GM06990 (cell line): ENCODE measurements at places on chromosomes 7 and 10.

DNA sequence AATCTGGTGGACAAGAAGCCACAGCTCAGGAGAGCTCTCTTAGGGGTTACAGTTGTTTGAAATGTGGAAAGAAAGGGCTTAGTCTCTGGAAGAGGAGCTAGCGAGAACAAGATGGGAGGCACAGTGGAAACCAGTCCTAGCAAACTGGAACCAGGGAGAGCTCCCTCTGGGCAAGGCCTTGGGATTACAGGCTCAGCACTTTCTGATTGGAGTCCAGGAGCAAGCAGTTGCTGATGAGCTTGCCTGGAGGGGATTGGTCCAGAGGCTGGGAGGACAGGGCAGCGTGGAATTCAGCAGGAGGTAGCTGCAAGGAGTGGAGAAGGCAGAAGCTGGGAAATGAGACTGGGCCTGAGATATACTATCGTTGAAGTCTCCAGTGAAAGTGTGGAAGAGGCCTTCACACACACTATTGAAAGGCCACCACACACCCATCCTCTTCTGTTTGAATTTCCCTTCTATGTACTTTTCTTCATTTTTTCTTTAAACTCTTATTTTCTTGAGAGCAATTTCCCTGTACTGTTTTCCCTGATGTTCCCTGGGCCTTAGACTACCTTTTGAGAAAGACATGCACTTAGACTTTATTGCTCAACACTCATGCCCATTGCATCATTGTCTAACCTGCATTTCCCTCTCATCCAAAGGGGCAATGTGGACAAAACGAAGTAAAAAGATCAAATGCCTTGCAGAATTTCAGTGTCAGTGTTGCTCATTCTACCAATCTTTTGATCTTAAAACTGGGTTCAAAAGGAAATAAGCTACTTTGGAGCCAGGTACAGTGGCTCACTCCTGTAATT lies 57.8 kb upstream of the LANCL2 start:
- no peak for DNase-seq

GRCh38 chr10:116044801-116045248 lies 228.2 kb downstream of the GFRA1 start:
- DNase-seq, result no peak

- DNase-seq, result no peak
Measured at GRCh38 chr10:127734753-127735152, 2.2 kb upstream of the FOXI2 start.

GRCh38 chr7:81280531-81280930 lies 361.7 kb upstream of the SEMA3C start:
- no peak for DNase-seq

GRCh38 chr10:2921956-2922680 lies 145.2 kb upstream of the PFKP start:
- DNase-seq, result no peak

DNA sequence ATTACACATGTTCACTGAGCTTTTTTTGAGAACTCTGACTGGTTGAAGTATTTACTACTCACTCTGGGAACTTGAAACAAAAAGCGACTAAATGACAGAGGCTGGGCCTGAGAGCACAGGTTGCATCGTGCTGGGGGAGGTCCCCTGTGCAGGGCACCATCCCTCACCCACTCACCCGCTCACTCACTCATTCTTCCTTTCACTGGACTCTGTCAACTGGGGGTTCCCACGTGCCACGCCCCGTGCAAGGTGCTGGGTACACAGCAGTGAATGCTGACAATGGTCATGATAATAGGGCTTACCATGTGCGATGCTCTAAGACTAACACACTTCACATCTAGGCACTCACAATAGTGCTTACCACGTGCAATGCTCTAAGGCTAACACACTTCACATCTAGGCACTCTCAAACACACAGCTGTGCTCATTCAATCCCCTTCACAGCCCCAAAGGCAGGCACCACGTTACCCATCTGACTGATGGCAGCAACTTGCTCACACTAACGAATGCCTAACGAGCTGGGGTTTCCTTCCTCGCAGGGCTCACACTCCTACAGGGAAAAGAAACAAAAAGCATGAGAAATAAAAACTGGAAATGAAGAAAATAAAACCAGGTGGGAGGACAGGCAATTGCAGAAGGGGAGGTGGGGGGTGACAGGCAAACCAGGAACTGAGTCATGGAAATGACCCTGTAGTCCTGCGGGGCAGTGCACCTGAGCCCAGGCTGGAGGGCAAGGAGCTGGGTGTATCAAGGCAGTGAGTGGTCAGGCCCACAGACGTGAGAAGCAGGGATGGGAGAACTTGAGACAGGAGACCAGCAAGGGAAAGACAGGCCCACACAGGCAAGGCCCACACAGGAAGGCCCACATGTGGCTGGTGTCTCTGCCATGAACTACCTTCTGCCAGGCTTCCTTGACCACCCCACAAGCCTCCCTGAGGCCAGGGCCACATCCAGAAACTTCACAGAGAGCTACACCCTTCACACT lies 147.0 kb upstream of the FAM20C start:
- no peak for DNase-seq

- DNase-seq, result no peak
Measured at GRCh38 chr7:34806831-34807230, 148.8 kb downstream of the NPSR1 start.

GRCh38 chr7:129457101-129457500 lies 22.9 kb downstream of the STRIP2 start:
- DNase-seq, result no peak

DNA sequence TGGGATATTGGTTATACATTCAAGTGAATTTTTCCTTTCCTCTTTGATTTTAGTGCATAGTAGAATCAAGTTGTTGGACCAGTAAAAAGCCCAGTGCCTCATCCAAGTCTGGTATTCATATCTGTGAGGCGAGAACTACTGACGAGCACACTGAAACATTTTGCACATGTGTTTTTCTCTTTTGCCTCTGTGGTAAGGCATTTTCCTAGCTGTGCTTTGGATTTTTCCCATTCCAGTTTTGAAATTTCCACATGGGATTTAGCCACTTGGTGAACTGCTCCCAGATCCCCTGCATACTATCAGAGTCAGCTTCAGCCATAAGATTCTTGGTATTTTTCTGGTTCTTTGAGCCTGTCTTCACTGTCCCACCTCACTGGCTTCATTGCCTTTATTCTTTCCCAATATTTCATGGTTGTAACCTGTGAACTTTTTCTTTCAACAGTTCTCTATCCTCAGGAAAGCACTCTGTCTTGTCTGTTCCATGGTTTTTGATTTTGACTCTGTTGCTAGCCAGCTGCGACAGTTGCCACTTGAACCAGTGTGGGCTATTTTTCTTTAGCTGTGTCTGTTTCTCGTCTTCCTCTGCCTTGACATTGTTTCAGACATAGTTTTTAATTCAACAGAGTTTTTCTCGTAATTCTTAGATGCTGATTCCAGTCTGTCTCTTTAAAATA lies 239.0 kb downstream of the REEP3 start:
- no peak for DNase-seq

GRCh38 chr7:150444674-150445365 lies 5.6 kb upstream of the GIMAP8 start:
- no peak for DNase-seq

GRCh38 chr10:69934768-69935167 lies 117.9 kb upstream of the MACROH2A2 start:
- no peak for DNase-seq

DNA sequence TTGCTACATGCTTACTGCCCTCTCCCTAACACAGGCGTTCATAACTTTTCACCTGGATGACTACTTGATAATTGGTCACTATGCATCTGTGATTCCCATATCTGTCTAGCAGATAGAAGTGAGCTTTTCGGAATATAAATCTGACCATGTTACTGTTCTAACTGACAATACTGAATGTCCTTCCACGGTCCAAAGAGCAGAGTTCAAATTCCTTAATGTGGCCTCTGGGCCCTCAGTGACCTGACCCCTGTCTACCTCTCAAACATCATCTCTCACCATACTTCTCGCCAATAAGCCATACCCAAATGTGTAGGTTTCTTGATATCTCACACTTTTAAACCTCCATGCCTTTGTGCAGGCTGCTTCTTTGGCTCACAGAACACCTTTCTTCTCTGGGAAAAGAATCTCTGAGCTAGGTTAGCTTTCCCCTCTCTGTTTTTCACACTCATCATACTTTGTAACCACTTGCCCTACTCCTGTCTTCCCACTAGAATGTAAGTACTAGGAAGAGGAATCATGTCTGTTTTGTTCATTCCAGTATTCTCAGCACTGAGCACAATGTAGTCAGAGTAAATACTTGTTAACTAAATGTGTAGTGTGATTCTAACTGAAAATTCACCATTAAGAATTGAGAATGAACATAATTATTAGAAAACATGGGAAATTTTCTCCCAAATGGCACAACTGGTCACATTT lies 39.2 kb upstream of the LRRC17 start:
- no peak for DNase-seq

- no peak for DNase-seq
Measured at GRCh38 chr7:111498391-111499007, 63.8 kb downstream of the IMMP2L start.

- DNase-seq, result no peak
Measured at GRCh38 chr7:104656467-104656866, 328.1 kb downstream of the LHFPL3 start.

DNA sequence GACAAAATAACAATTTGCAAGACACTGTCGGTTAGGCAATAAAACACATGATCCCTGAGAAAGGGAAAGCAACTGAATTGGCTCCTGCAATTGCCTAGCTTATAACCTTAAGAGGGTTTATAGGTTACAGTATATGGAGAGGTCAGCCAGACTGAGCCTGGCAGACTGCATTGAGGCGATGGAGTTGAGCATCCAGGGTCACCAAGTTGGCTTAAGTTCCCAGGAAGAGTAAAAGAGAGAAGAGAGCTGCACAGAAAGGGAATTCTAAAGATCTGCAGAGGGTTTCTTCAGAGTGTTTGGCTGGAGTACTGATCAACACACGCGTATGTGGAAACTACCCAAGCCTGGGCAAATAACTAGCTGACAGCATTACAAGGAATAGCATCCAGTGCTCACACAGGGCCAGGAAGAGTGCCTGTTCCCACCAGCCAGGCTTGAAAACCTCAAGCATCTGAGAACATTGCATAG lies 11.2 kb downstream of the ANKMY2 start:
- no peak for DNase-seq

GRCh38 chr7:121330053-121330833 lies 1.4 kb downstream of the WNT16 start:
- no peak for DNase-seq
